Mammary epithelial cell (primary cell): ENCODE measurements at places on chromosomes 11 and 22.

GRCh38 chr22:26444777-26445176 is 15.7 kb downstream of the ASPHD2 start:
- no peak for DNase-seq

- no peak for DNase-seq
These were observed 527.0 kb upstream of the B3GAT1 start for GRCh38 chr11:134939031-134939430.

DNA sequence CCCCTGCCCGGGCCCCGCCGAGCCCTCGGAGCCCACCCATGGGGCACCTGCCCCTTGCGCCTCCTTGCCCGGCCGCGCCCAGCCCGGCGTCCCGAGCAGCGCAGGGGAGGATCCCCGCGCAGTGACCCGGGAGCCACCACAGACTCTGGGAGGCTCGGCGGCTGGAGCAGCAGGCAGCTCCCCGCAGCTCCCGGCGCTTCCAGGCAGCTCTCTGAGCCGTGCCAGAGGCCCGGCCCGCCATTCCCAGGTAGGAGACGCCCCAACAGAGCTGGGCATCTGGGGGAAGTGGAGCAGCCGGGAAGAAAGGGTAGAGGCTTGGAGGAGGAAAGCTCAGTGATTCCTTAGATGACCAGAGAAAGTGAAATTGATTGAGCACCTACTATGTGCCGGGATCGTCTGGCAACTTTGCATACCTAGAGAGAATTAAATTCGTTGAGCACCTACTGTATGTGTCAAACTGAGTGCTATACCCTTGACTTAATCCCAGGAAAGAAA is 670 bp downstream of the RASD2 start:
- DNase-seq: no peak

DNA sequence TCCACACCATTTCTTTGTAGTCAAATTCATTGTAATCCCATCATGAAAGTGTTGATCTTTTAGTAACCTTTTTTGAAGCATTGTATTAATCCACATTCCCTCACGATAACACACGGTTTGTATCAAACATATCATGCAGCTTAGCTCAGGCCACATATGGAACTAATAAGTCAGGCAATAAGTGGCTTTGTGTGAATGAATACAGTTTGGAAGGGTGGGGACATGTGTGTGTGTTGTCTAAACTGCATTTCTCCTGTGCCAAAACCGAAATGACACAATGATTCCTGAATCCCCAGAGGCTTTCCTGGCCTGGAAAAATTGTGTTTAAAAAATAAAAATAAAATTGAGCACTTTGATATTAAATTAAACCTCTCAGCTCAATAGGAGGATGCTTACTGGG is 98.3 kb downstream of the WNT11 start:
- DNase-seq: no peak

GRCh38 chr22:45905924-45906865 is 70.8 kb downstream of the WNT7B start:
- DNase-seq: no peak

- DNase-seq: no peak
These were observed 136.0 kb upstream of the ARHGAP42 start for GRCh38 chr11:100550912-100551632.

- DNase-seq: no peak
These were observed 1.7 kb downstream of the UBXN1 start for GRCh38 chr11:62677156-62677555.

DNA sequence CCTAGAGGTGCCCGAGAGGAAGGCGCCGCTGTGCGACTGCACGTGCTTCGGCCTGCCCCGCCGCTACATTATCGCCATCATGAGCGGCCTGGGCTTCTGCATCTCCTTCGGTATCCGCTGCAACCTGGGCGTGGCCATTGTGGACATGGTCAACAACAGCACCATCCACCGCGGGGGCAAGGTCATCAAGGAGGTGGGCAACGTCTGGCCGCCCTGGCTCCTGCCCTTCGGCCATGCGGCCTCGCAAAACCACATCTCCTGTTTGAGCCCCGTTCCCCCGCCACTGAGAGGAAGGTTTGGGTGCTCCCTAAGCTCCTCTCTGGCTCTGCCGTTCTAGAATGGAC is 3.4 kb downstream of the SLC17A6 start:
- DNase-seq: no peak

GRCh38 chr11:8156877-8157276 is 11.9 kb downstream of the RIC3 start:
- no peak for DNase-seq

- no peak for DNase-seq
These were observed 364.9 kb downstream of the BRD1 start for GRCh38 chr22:49462795-49463194.

DNA sequence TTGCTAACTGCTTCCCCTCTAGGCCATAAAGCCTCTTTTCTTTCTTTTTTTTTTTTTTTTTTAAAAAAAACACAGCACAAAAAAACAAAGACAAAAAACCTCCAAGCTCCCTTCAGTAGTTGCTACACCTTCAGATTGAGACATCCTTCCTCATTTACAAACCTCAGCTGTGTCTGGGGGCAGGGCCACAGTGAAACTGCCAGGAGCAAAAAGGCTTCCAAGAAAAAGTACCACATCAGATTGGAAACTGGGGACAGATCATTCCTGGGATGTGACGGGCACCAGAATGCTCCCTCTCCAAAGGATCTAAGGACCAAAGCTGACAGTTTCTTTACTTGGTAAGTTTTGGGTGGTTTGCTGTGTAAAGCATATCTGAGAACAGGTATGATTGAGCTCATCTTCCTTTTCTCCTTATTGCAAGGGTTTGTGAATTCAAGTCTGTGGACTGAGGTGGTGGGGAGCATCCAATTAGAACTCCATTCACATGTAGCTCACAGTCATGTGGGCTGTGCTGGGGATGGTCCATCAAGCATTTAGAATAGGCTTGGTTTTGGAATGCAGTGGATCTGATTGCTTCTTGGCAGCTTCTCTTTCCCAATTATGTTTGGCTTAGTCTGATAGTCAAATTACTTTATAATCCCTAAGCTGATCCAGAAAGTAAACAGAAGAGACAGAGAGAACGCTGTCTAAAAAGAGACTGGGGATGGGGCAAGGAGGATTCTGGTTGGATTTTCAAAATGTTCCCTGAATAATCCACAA is 705 bp downstream of the BBOX1 start:
- no peak for DNase-seq

- peak; percentile 84 for DNase-seq
These were observed 10.7 kb upstream of the FAM83F start for GRCh38 chr22:39984006-39984405.

DNA sequence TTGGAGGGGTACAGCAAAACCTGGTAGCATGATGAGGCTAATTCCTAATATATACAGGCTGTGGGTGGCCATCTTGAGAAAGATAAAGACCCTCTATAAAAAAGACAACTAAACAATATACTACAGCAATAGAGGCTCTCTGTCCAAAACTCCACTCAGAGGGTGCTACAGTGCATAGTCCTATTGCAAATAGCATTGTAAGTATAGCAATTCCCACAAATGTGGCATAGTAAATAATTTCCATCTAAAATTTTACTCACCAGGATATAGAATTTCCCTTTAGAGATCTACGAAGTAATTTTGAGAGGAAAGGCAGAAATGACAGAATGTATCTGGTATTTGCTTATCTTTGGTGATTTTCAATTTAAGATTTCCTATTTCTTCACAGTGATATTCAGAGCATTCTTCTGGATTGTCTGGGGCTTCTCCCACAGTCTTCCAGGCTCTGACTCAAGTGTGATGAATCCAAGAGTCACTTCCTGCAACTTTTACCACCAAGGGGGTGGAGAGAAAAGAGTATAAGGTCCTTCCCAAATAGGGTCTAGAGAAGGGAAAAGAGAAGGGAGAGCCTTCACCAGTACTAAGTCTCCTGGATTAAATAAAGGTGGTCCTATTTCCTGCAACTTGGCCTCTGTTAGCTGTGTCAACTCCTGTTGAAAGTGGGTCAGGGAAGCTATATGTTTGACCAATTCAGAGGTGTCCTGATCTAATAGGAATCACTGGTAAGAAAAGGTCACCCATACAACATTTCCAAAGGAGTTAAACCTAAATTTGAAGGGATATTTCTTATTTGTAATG is 1054.7 kb upstream of the CNTN5 start:
- peak; percentile 85 for DNase-seq

DNA sequence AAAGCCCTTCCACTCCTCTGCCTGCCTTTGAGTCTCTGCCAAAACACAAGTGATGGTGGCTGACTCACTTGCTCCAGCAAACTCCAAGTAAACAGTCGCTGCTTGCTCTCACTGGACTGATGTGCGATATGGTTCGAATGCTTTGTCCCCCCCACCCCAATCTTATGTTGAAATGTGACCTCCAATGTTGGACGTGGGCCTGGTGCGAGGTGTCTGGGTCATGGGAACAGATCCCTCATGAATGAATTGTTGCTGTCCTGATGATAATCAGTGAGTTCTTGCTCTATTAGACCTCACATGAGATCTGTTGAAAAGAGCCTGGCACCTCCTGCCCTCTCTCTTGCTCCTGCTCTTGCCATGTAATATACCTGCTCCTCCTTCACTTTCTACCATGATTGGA is 747.9 kb downstream of the OPCML start:
- peak; percentile 27 for DNase-seq

DNA sequence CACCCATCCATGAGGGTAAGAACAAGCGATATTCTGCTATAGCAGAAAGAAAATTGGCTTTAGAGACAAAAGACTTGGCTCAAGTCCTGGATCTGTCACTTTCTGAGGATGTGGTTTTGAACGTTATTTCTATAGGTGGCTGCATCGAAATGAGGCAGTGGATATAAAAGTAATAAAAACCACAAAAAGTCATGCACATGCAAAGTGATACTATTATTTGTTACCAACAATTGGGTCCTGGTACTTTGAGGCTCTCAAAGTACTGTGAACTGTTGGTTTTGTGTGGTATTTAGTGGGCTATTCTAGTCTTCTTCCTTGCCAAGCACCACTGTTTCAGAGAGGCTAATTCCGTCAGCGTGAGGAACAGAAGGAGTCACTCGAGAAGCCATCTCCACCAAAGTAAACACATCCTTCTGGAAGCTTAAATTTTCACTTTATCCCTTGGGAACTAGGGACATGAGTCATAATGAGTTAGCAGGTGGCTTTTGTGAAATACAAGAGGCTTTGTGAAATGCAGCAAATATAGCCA is 13.1 kb downstream of the UBASH3B start:
- DNase-seq: peak; percentile 64

- no peak for DNase-seq
These were observed 19.6 kb downstream of the ELP4 start for GRCh38 chr11:31529189-31529588.

GRCh38 chr11:23413057-23413456 is 552.8 kb upstream of the CCDC179 start:
- no peak for DNase-seq

- DNase-seq: no peak
These were observed 282 bp downstream of the MPPED2 start for GRCh38 chr11:30585892-30586250.

DNA sequence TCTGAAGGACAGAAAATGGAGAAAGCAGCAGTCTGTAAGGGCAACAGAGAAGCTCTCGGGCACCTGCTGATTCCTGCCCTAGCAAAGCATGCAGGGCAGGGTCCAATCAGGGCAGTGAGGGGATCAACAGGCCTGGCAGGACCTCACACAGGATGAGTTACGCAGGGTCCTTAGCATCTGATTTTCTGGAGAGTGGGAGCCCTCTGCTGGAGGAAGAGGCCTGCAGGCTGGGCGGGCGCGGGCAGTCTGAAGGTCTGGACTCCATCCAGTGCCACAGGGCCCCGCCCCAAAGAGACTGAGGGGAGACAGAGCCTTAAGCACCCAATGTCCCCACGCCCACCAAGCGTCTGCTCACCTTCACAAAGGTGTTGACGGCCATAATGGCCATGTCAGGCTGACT is 28.9 kb downstream of the AP1B1 start:
- no peak for DNase-seq

DNA sequence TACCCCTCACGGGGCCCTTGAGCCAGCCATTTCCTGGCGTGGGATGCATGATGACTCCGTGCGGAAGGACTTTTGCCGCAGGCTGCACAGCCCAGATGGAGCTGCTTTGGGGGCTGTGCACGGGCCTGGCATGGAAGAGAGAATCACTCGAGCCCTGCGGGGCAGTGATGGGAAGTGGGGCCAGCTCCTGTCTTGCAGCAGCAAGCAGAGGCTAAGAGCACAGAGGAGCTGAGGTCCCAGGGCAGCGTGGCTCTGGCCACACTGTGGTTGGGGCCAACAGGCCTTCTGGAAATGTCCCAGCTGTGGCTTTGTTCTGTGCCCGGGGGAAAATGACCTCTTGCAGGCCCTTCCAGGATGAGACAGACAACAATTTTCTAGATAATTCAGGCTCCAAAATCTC is 92.7 kb upstream of the TIMP3 start:
- DNase-seq: peak; percentile 61

DNA sequence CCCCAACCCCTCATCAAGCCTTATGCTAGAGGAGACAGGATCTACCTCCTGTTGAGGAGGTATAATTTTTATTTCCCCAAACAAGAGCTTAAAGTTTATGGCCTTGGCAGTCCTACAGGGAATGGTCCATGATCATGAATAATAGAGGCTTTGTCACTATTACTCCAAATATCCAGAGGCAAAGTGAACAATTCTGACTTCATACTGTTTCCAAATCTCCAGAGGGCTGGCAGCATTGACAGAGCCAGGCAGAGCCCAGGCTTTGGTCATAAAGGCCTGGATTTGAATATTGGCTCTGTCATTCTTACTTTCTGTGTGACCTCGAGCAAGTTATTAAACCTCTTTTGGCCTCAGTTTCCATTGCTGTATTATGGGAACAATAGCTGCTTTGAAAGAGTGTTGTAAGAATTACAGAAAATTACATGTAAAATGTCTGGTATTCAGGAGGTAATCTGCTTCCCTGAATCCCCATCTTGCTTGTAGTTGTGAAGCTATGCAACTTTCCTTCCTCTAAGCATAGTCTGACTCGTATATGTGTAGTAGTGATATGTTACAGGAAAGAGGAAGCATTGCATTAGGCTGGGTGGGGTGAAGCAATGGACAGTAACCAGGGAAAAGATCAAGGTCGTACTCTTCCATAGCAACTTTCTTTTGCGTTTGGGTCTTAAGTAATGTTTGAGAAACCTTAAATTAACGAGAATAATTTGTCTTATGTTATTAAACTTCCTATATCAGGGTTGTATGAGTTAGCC is 88.8 kb downstream of the CD44 start:
- no peak for DNase-seq

- DNase-seq: no peak
These were observed 78.4 kb downstream of the MED15 start for GRCh38 chr22:20585639-20586402.

DNA sequence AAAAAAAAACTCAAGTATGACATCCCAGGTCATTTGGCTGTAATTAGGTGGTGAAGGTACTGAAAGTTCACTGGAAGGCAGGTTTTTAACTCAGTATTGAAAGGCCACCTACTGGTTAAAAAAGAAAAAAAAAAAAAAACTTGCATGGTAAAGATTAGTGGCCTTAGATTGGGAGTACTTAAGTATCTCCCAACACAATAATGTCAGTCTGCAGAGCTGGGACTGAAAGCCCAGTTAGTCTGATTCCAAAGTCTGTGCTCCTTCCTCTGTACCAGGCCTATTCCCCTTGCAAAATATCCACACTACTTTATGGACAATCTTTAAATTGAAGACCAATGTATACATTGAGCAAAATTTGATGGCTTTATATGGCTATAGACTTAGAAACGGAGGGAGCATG is 85.5 kb downstream of the NOX4 start:
- peak; percentile 26 for DNase-seq
